ENCODE measurements at places on chromosomes 2 and 18. TPM values are rescaled to one million over a fixed set of nuclear protein-coding genes. Genes with fewer than 3 reads are reported as not detected.

The VIL1 gene
- total RNA-seq, result not detected

The ABCG8 gene
- not detected for total RNA-seq

The CYS1 gene
- total RNA-seq, result 7.1 TPM

The PELI1 gene
- total RNA-seq, result 7.8 TPM

The CNGA3 gene
- 0.51 TPM for total RNA-seq

The STRN gene
- total RNA-seq, result 12.1 TPM

The POTEF gene
- total RNA-seq, result not detected

The SLC66A3 gene
- 34.9 TPM for total RNA-seq

The GPATCH11 gene
- 7.2 TPM for total RNA-seq

The MC5R gene
- not detected for total RNA-seq

The SLC16A14 gene
- not detected for total RNA-seq

The EFEMP1 gene
- 1,498 TPM for total RNA-seq

The FER1L5 gene
- total RNA-seq, result not detected

The C2orf72 gene
- total RNA-seq, result 0.11 TPM

The CCDC178 gene
- total RNA-seq, result not detected

The DNAJC5G gene
- not detected for total RNA-seq

The UGT1A9 gene
- total RNA-seq, result not detected

The ADRA2B gene
- not detected for total RNA-seq

The EGR4 gene
- not detected for total RNA-seq

The NIF3L1 gene
- 17.1 TPM for total RNA-seq

The ZSWIM2 gene
- total RNA-seq, result not detected

The KCNG2 gene
- not detected for total RNA-seq

The RASGRP3 gene
- total RNA-seq, result not detected

The SKOR2 gene
- total RNA-seq, result not detected

The SLC14A1 gene
- total RNA-seq, result 2.0 TPM

The PCARE gene
- total RNA-seq, result not detected
